ENCODE measurements at places on chromosomes 2 and 18.

DNA sequence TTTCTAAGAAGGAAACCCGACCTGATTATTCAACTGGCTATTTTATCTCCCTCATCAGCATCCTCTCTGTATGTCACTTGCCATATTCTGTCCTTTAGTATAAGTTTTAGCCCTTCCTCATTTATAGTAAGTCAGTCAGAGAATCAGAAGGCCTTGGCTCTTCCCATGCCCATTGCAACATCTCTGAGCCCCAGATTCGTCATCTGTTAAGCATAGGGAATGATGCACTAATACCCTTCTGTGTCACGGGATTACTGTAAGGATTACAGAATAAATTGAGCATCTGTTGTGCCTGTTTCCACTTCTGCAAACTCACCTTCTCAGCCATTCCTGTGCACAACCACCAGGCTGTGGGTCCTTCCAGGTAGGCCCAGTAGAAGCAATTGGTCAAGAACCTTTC is 258.1 kb upstream of the RAB12 start:
- DNase-seq = no peak

- DNase-seq = no peak
Measured at GRCh38 chr2:16552202-16552601, 113.4 kb downstream of the CYRIA start.

DNA sequence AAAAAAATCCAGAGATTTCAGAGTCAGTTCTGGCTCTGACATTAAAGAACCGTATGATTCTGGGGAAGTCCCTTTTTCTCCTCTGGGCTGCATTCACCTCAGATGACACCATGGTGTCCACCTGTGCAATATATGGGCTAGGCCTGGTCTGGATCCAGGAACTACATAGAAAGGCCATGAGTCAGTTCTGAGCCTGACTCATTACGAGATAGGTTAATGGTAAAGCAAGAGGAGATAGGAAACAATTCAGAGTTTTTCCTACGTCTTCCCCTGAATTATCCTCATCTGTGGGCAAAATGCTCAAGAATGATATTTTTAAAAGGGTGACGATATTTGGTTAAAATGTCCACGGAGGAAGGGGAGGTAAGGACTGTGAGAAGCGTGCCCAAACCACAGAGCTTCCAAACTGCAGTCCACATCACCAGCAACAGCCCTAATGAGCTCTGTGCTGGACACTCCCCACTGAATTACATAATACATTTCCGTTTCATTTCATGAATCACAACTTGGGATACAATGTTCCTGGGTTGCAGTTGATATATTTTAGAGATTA is 180.1 kb upstream of the OSR1 start:
- DNase-seq = peak; percentile 78

GRCh38 chr18:28176698-28176947 is 307 bp downstream of the CDH2 start:
- DNase-seq = no peak

DNA sequence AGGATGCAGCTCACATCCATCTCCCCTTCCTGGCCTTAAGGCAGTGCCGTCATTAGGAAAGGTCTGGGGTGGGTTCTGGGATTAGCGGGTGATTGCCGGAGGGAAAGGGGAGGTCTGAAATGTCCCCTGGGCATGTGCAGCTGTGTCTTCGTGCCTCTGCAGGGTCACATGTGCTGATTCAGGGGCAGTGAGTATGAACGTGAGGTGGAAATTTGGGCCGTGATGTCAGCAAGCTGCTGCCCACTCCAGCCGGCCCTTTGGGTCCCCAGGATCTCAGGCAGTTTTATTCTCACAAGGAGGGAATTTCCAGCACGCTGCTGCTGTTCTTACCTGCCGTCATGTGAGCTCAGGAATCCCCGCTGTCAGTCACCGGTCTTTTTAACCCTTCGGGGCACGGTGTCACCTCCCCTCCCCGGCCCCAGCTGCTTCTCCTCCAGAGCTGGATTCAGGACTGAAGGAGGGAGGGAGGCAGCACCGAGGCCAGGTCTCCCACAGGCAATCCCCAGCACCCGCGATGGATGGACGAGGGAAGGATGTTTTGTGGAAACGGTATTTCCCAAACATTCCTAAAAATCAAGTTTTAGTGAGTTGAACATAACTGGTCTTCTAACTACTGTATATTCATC is 23.5 kb downstream of the GPR35 start:
- DNase-seq = no peak

DNA sequence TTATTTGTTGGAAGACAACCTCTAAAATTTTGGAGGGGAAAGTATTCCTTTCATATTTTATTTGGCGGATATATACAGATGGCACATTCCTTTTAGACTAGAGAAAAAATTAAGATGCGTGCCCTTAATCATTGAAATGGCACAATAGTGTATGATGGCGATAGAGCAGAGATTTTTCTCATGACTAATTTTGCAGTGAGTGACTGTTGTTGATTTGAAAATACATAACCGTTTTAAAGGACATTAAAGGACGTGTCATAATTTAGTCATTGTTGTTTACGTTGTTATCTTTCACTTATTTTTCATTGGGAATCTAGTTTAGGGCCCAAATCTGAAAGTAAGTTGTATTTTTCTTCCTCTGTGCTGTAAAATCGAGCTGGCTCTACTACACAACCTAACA is 61.7 kb downstream of the CERS6 start:
- DNase-seq = no peak

Data from fibroblast of skin of left biceps (primary cell).